HFFc6 (cell line): ENCODE measurements at places on chromosomes 5 and 9. TPM values are rescaled to one million over a fixed set of nuclear protein-coding genes. Genes with fewer than 3 reads are reported as not detected.
A peak's percentile ranks its signal among the peaks of the same experiment; 100 is the strongest.

DNA sequence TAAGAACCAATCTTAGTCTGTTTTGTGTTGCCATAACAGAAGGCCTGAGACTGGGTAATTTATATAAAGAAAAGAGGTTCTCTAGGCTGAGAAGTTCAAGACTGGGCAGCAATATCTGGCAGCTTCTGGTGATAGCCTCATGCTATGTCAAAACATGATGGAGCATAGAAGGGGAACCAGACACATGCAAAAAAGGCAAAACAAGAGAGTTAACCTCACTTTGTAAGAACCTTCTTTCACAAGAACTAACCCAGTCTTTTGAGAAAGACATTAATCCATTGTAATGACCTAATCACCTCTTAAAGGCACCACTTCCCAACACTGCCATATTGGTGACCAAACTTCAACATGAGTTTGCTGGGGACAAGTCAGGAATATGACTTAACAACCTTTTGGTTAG lies 37.3 kb downstream of the FSD1L start:
- DNase-seq, result no peak

ADRA1B gene
- 0.17 to 0.45 TPM (median 0.24 TPM) in 3 replicates for total RNA-seq

- no peak for DNase-seq
These were observed 93.1 kb upstream of the TLE1 start for GRCh38 chr9:81782313-81782995.

SPATA31A3 gene
- total RNA-seq, result not detected in 2 replicates

ANKRD31 gene
- total RNA-seq, result 0.02 to 0.05 TPM in 2 of 3 replicates, not detected in the other

FREM1 gene
- total RNA-seq, result 0.03 TPM in 1 of 3 replicates, not detected in the others

DNA sequence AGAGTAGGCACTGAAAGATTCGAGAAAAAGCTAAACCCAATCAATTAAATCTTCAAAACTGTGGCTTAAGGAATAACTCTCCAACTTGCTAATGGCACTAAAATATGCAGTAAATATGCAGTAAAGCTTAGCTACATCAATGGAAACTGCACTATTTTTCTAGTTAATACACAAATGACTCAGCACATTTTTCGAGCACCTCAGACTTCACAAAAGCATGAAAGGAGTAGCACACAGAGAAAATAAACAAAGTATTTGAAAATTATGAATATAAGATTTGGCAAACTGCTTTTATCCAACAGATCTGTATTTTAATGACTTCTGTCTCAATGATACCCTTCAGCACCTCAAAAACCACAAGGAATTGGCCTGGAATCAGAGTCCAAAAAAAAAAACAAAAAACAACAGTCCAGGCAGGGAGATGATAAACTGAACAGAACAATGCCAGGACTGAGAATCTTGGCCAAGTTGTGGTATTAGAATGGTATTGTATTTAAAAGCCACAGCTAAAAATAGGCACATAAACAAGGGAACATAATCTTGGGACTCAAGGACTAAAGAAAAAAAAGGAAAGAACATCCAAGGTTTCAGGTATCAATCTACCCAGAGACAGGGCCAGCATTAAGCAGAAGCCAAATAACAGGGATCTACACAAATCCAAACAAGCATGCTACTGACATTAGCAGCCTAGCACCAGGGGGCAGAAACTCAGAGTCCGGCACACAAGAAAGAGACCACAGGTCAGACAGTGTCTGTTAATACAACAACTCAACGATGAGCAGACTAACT lies 21.4 kb downstream of the TMEM245 start:
- peak; percentile 81 for DNase-seq

DNA sequence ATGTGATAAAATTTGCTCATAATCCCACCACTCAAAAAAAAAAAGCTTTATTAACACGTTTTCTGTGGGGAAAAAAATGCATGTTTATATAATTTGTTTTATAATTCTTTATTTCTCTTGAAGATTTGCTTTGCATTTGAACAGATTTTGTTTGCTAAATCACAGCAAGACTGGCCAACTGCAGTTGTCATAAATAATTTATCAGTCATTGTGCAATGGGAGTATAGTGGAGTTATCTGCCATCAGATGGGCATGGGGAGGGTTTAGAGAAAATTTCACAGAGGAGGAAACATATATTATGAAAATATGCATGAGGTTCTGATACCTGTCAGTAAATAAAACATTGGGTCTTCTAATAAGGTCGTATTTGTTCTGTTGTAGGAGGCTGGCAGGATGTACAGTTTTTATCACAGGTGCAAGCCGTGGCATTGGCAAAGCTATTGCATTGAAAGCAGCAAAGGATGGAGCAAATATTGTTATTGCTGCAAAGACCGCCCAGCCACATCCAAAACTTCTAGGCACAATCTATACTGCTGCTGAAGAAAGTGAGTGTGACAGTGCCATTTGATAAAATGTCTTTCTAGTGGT lies 23.8 kb downstream of the HSDL2 start:
- DNase-seq, result no peak

IL3 gene
- not detected in 3 replicates for total RNA-seq

TGFBI gene
- 491 to 810 TPM (median 672 TPM) in 3 replicates for total RNA-seq

GRCh38 chr9:88425538-88425950 lies 37.3 kb downstream of the SPIN1 start:
- DNase-seq, result no peak

DNA sequence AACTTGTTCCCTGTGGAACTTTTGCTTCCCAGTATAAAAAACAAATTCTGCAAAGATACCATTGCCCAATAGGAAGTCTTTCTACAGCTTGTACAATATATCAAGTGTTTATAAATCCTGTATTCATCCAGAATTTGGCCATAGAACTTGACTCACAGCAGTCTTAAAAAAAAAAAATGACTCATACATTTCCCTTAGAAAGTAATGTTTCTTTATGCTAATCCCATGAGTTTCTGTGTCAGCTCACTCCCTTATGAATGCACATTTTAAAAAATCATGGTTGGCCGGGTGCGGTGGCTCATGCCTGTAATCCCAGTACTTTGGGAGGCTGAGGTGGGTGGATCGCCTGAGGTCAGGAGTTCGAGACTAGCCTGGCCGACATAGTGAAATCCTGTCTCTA lies 89.3 kb upstream of the DMRT1 start:
- DNase-seq, result peak; percentile 94

GRCh38 chr5:146947181-146947941 lies 68.8 kb upstream of the PPP2R2B start:
- peak; percentile 1 for DNase-seq

FOXD4 gene
- total RNA-seq, result 0.36 to 0.77 TPM (median 0.44 TPM) in 3 replicates

CRHBP gene
- not detected in 3 replicates for total RNA-seq

DNA sequence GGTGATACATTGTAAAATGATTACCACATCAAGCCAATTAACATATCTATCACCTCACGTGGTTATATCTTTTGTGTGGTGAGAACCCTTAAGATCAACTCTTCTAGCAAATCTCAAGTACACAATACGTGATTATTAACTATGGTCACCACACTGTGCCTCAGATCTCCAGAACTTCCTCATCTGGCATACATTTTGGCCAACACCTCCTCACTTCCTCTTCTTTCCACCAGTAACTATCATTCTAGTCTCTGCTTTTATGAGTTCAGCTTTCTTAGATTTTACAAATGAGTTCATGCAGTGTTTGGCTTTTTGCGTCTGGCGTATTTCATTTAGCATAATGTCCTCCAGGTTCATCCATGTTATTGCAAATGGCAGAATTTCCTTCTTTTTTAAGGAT lies 35.8 kb downstream of the PRKACG start:
- DNase-seq, result no peak

GRCh38 chr9:13278368-13279246 lies 885 bp downstream of the MPDZ start:
- DNase-seq, result peak; percentile 57

- no peak for DNase-seq
These were observed 56.5 kb downstream of the AMBP start for GRCh38 chr9:114021578-114021977.

DNA sequence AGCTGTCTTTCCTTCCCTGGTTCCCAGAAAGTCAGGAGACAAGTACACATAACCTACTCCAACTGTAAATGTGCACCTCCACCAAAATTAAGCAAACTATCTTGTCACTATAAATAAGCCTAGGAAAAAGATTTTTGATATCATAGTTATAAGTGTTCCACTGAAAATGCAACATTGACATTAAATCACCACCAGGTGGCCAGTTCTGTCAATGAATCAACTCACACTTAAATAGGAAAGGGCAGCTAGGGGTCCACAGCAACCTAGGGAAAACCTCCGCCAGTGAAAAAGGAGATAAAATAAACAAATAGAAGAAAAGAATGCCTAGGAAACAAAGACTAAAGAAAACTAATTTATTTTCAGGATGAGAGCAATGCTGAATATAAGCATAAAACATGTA lies 243.0 kb upstream of the PTPRD start:
- no peak for DNase-seq

DNA sequence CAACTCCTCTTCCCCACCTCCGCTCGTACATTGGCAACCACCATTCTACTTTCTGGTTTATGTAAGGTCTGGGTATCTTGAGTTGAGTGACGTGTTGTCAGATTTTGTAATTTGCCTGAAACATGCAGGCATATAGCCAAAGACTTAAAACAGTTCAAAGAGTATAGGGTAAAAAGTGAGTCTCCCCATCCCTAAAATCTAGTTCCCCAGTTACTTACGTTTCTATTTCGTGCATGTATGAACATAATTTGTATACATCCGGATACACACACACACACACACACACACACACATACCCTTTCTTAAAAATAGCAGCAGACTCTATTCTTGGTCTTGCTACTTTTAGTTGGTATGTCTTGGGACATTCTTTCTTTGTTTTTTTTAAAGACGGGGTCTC lies 915 bp downstream of the HSDL2 start:
- no peak for DNase-seq

GRCh38 chr5:158877706-158878105 lies 222.0 kb downstream of the EBF1 start:
- DNase-seq, result no peak

DNA sequence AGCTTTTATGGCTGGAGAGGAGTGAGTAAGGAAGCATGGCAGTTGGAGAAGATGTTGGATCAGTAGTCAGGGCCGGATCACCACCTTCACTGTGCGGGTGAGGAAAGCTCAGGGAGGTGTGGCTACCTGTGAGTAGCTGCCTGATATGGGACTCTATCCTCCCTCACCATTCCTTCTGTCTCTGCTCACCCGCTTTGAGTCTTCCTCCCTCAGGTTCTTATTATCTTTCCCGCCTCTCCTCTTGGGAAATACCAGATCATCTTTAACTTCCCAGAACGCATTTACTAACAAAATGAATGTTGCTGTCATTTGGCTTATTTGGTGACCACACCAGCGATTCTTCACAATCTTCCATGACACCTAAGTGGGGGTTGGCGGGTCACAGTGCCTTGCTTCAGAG lies 140.7 kb upstream of the GPR151 start:
- DNase-seq, result no peak

DNA sequence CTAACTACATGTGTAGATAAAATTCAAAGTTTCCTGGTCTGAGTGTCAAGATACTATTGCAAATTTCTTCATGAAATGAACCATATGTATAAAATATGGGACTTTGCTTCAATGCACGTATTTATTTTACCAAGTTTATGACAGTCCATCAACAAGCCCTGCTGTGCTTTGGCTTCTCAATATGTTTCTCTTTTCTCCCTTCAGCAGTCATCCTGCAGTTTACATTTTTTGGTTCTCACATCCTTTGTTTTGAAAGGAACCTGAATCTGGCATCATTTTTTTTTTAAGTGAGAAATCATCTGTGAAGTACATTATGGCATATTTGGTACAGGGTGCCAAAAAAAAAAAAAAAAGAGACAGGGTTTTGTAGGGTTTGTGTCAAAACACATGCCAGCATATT lies 65.1 kb downstream of the YIPF5 start:
- no peak for DNase-seq

DNA sequence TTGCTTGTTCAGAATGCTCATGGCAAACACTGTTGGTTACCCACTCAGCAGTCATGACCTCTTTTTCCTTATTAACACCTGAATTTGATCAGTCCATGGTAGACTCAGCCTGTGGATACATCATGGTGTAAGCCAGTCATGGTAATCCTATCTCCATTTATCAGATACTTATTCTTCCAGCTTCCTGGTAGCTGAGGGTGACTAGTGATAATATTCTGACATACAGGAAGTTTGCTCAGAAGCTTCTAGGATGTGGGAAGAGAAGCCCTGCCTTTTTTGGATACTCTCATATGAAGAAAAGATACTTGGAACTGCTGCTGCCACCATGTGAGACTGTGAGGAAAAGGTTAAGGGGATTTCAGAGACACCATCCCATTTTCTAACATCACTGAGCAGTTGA lies 7.3 kb downstream of the GDA start:
- DNase-seq, result no peak

DNA sequence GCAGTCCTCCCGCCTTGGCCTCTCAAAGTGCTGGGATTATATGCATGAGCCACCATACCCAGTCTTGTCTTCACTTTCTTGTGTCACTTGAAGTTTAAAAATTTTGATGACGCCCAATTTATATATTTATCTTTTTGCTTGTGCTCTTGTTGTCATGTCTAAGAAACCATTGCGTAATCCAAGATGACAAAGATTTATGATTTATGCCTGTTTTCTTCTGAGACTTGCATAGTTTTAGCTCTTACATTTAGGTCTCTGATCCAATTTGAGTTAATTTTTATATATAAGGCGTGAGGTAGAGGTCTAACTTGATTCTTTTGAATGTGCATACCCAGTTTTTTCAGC lies 18.6 kb downstream of the ANKHD1 start:
- DNase-seq, result no peak

LRRC19 gene
- not detected in 3 replicates for total RNA-seq

DNA sequence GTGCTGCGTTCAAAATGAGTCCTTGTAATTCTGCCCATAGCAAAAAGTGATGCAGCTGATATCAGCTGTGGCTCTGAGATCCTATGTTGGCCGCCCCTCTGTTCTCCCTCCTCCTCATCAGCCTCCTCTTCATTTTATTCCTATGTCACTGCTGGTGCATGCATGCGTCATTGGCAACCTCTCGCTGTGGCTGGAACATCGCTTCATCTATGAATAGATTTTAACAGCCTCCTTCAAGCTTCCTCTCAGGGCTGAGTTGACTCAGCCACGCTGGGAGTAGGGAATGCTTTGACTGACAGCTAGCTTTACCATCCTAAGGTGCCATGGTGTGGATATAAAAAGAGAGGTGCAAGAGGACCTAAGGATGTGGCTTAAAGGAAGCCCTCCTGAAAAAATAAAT lies 303.5 kb downstream of the PLK2 start:
- DNase-seq, result peak; percentile 72

SLC36A3 gene
- total RNA-seq, result not detected in 3 replicates

DNA sequence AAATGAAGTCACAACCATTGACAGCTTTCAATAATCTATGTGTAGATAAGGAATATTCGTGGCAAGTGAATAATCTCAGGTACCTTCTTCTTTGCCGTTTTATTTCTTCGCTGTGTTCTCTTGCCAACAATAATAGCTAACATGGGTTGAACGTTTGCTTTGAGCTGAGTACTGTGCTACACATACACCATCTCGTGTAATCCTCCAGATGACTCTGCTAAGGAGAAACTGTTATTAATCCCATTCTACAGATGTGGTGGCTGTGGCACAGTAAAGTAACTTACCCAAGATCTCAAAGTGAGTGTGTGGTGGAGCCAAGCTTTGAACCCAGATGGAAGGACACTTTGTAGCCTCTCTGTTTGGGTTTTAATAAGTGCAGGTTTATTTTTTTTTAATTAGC lies 179.7 kb downstream of the C9orf152 start:
- DNase-seq, result no peak

ZFP2 gene
- not detected in 3 replicates for total RNA-seq

LCN9 gene
- not detected in 3 replicates for total RNA-seq

NR4A3 gene
- total RNA-seq, result 2.2 and 2.4 TPM in 2 replicates

ST8SIA4 gene
- total RNA-seq, result not detected in 2 replicates

- DNase-seq, result no peak
These were observed 572.1 kb downstream of the ACTL7B start for GRCh38 chr9:108283696-108284095.

CKMT2 gene
- not detected in 3 replicates for total RNA-seq

- DNase-seq, result no peak
These were observed 33.4 kb upstream of the AIF1L start for GRCh38 chr9:131062969-131063368.

- DNase-seq, result no peak
These were observed 15.1 kb downstream of the ABCA2 start for GRCh38 chr9:137012694-137013570.

SHLD3 gene
- total RNA-seq, result 1.7 to 2.1 TPM (median 2.0 TPM) in 3 replicates
